Activated T-cell treated with anti-CD3 and anti-CD28 coated beads, Interleukin-2, amount 50 U/mL, for 72 hours (primary cell): ENCODE measurements at places on chromosomes 7 and 10. TPM values are rescaled to one million over a fixed set of nuclear protein-coding genes. Genes with fewer than 3 reads are reported as not detected.

GRCh38 chr7:66319407-66319979, 114.4 kb downstream of the TPST1 start:
- no peak for DNase-seq

DNA sequence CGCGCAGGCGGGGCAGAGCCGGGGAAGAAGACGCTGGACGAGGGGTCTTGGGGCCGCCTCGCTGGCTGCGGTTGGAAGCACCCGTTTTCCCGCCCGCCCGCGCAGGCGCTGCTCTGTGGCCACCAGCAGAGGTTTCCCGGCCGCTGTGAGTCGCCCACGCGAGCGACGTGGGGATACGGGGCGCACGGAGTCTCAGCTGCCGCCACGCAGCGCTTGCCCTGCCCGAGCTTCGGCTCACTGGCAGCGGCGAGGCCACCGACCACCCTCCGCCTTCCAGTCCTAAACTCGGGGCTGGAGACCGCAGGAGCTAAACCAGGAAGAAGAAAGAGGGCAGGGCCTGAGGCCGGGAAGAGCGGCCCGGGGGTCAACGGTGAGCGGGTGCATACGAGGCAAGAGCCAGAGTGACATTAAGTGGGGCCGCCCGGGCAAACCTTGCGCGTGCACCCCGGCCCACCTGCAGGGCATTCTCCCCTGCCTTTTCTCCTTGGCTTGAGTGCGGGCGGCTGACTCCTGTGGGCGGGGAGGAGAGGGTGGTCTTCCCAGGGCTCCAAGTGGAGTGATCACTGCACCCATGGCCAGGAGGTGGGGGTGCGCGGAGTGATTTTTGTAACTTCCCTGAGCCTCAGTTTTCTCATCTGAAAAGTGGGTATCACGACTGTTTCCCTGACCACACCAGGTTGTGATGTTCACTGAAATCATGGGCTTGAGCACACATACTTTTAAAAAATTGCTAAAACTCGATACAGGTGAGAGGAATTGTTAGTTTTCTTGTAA, 7.1 kb upstream of the EMX2 start:
- DNase-seq: no peak

GRCh38 chr10:122352817-122353525, 21.5 kb upstream of the PLEKHA1 start:
- DNase-seq: no peak

GRCh38 chr7:44324481-44325200, 753 bp downstream of the CAMK2B start:
- no peak for DNase-seq

DNA sequence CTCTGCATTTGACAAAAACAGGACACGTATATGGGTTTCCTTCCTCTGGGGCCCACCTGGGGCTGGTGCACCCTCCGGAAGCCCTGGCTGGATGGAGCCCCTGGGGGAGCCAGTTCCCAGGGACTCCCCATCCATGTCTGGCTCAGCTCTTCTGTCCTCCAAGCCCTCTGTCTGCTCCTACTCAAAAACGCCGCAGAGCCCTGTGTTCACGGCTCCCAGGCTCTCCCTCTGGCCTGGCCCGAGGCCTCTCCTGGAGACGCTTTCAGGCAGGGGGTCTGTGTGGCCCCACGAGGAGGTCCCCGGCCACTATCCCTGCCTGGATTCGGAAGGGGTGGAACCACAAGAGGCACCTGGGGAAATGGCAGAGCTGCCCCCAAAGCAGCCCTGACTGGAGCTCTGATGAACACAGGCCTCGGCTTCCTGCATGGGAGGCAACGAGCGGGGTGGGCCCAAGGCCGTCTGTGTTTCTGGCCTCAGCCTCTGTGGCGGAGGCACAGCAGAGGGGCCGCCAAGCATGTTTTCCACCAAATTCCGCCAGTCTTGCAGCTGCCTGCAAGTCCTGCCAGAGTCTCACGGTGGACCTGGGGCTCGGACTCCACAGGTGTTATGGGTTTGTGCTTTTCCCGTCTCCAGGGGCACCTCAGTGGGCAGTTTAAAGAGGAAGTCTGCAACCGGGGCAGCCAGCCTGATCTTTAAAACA, 22.6 kb upstream of the INPP5A start:
- DNase-seq: no peak

GRCh38 chr7:159042103-159042502, 102.6 kb downstream of the VIPR2 start:
- DNase-seq: no peak

GRCh38 chr10:62904281-62904875, 88.2 kb upstream of the EGR2 start:
- DNase-seq: no peak

DNA sequence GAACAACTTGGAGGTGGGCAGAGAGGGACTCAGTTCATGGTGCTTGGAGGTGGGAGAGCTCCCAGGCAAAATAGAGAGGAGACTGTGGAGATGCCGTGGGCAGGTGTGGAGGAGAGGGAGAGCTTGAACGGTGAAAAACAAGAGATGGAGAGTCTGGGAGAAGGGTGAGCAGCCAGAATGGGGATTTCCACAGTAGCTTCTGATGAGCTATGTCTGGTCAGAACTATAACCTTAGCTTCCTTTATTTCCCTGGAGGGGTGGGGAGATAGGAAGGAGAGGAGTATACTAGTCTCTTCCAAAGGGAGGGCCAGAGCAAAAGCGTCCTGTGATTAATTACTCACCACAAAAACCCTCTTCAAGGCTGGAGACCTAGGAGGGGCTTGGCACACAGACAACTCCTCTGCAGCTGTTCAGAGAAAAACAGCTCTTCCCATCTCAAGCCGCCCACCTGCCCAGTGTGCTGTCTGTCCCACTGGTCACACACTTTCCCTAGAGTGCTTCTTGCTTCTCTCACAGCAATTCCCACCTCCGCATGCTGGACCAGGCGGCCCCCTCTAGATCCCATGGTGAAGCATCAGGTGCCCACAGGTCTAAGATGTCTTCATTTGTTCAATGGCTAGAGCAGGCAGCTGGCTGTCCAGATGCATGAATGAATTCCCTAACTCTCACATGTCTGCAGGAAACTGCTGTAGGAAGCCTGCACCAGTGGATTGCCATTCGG, 41.9 kb downstream of the TAS2R41 start:
- no peak for DNase-seq

- no peak for DNase-seq
Measured at GRCh38 chr7:83468251-83468739, 180.6 kb downstream of the SEMA3E start.

DNA sequence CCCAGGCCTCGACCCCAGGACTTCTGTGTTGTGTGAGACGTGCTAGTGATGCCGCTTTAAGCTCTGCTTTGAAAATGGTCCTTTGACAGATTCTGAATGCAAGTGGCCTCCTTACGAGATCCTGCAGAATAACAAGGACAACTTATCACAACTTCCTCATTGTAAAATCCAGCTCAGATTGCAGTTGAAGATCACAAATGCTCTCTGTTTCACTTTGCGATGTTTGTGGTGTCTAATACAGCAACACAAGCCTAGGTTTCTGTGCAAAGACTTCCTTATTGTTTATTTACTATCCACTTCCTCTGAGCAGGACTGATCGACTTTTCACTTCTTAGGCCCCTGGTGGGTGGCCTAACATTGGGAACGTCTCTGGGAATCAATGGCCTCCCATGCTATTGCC, 31.7 kb upstream of the INSIG1 start:
- no peak for DNase-seq

DNA sequence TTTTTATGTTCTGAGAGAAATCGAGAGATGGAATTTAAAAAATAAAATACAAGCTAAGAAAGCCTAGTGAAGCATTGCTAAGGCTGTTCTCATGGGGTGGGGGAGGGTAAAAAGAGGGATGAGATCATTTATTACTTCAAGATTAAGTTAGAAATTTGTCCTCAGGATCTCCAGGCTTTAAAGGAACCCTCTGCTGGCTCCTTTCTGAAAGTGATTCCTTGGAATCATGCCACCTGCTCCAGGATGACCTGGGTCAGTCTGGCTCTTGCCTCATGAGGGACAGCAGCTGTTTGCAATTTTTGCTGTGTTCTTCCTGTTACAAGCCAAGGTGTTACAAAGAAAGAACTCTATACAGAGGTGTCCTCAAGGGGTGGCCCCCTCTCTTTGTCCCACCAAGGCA, 69.8 kb downstream of the CDK1 start:
- no peak for DNase-seq

DNA sequence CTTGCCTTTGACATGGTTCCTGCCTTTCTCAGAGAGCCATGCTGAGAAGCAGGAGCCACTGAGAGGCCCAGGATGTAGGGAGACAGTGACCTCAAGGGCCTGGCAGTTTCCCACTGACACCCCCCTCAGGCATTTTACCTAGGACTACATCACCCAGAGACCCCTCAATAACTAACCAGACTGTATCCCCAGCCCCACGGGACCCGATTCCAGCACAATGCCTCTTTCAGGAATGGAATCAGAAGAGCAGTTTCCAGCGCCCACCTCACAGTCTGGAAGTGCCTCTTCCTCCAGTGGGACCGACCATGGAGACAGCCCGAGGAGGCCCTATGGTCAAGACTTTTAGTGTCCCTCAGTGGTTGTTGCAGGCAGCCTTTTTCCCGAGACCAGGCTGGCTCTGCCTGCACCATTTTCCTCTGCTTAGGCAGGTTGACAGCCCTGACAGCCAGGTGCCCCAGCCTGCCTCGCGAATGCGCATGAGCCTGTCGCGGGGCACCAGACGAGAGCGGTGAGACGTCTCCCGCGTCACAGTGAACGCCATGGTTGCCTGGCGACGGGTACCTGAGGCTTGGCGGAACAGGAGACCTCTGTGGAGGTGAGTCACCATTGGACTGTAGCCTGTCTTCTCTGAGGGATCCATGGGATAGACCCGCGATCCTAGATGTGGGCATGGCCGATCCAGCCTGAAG, 28.4 kb upstream of the ZNF273 start:
- no peak for DNase-seq

DNA sequence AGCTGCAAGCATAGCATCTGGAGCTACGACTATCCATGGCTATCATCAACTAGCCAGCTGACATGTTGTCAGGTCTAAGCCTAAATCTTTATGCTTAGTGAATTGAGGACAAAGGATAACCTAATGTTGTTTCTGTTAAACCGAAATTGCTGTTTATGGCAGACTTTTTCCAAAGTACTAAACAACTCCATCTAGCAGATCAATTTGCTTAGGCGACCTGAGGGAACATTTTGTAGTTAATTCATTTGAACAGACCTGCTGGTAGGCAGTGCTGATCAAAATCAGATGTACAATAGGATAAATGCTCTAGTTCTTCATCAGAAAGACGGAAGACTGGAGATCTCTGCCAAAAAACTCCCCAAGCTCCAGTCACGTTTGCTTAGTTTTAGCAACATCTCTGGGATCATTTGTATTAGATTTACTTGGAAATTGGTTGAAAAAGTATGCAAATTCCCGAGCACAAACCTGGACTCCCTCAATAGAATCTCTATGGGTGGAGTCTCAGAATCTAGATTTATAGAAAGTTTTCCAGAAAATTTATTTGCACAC, 301.6 kb upstream of the NRP1 start:
- DNase-seq: no peak

DNA sequence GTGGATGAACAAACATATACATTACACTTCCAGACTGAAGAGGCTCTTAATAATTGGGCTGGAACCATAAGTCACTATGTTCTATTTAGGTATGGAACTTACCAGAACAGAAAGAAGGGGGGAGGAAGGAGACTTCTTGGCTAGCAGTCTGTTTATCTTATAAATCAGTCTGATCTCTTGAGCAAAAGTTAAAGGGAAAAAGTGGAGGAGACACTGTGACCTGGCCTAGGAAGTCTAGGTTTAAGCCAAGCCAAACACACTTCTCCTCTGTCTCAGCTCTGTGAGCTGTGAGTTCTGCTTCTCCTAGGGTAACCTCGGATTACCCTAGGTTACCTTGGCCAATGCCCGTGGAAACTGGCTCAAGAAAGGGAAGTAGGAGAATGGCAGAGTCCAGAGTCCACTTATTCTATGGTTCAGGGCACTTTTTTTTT, 95.2 kb downstream of the PFKFB3 start:
- DNase-seq: no peak

DNA sequence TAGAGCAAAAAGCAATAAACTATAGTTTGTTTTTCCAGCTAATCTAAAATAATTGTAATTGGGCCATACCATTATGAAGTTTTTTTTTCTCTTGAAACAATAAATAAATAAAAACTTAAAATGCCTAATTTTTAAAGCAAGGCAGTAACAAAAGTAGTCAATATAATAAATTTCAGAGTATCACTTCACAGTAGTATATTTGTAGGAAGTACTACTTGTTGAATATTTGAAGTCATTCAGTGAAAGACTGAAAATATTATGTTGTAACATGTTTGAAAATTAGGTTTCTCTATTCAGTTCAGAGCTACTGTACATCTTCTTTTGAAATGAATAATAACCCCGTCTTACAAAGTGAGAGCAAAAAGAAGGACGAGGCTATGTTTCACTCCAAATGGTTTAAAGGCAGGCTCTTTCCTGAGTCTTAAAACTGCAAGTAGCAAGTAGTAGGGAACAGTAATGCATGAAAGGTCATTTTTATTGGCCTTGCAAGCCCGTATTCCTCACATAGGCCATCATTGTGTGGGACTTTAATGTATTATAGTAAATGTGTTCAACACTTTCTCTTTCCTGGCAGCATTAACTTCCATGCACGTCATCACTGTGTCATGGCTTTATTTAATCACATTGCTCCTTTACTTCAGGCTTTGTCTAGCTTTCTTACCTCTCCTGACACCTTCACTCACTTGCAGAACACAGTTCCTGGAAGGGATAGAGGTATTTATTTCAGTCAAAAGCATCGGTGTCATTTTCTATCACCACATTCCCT, 141.4 kb downstream of the VTI1A start:
- DNase-seq: no peak

DNA sequence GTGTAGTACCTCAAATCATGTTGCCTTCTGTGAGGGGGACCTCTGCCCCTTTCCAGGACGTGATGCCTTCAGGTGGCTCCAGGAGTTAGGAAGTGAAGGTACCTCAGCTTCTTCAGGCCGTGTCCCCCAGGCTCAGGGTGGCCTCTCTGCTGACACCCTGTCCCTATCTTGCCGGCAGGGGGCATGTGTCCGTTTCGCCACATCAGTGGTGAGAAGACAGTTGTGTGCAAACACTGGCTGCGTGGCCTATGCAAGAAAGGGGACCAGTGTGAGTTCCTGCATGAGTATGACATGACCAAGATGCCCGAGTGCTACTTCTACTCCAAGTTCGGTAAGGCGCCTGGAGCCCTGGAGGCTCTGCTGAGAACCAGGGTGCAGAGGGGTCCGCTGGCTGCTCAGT, 9.2 kb downstream of the CPSF4 start:
- DNase-seq: no peak

DNA sequence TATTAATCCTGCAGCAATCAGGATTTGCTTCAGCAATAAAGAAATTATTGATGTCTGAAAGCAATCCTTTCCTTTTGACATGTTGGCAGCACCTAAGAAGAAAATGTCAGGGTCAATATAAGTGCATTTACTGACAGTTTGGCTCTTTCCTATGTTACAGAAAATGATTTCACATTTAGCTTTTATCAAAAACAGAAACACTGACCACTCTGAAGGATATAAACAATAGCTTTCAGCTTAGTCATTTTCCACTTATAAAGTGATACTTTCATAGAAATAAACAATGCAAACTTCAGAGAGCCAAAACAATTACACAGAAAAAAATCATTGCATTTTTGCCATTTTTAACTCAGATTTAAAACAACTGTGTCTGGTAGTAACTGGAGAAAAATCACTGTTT, 325.6 kb upstream of the KAT6B start:
- DNase-seq: no peak

EFCAB10 gene
- not detected for total RNA-seq

TUBB8 gene
- total RNA-seq: not detected

ARMC3 gene
- not detected for total RNA-seq

ASB10 gene
- not detected for total RNA-seq

ATP6V0E2 gene
- 43.4 TPM for total RNA-seq

CAV2 gene
- total RNA-seq: not detected
